ENCODE measurements at places on chromosomes 1 and 21.

DNA sequence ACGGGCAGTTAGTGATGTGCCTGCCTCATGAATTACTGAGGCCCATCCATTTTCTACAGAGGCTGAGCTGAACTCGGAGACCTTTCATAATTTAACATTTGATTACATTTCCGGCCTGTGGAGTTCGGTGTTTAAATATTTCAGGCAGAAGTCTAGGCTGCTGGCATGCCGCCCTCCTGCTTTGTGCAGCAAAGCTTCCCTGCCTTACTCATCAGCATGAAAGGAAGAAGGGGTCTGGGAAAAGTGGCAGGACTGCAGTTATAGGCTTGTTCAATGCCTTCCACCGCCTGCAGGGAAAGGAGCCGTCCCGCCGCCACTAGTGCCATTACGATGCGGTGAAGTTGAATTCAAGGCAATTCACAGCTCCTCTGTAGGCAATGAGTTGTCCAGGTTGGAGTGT lies 527.9 kb downstream of the NPHP4 start:
- no peak for DNase-seq

GRCh38 chr1:30586671-30587070 lies 136.7 kb downstream of the MATN1 start:
- no peak for DNase-seq

DNA sequence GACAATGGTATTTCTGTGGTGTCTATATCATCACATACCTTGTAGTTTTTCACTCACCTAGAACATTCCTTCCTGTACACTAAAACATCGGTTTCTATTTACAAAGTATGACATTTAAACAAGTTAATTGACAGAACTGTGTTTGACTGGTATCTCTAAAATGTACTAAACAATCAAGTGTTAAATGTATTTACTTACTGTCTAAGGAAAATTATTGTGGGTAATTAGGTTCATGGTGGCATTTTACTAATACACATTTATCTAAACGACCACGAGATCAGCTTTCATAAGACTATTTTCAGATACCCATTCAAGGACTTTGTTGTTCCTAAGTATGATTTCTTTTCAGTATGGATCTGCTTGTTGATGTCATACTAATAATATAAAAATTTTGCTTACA lies 115.2 kb downstream of the ADGRL2 start:
- no peak for DNase-seq

DNA sequence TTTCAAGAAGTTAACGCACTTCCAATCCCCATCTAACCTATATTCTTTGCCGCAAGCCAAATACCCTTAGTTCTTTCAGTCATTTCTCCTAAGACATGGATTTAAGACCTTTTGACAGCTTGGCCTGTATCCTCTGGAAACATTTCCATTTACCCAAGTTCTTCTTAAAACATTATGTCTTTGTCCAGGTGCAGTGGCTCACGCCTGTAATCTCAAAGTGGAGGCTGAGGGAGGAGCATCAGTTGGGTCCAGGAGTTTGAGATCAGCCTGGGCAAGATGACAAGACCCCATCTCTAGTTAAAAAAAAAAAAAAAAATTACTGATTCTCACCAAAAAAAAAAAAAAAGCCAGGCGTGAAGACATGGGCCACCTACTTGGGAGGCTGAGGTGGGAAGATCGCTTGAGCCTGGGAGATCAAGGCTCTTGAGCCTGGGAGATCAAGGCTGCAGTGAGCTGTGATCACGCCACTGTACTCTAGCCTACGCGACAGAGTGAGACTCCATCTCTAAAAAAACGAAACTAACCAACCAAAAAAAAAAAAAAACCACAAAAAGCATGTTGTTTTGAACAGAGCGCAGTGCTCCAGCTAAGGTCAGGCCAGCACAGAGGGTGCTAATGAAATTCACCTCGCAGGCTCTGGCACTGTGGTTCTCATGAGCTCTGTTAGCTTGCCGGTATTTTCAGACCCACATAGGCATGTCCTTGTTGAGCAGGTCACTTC lies 36.0 kb downstream of the NUAK2 start:
- peak; percentile 61 for DNase-seq

DNA sequence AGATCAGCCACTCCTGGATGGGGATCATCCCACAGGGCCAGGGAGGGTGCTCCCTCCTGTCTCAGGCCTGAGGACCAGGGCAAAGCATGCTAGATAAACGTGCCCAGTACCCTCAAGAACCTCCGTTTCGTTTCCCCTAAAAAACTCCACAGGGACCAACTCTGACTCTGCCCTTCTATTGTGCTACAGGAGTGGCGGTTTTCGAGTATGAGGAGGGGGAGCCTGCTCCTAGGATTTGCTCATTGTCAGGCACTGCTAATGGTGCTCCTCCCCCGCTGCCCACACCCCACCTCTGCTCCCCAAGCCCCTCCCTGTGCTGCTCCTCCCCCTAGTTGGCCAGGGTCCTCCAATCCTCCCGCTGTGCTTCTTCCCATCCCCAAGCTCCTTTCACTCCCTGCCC lies 32.0 kb downstream of the PGBD5 start:
- no peak for DNase-seq

- no peak for DNase-seq
These were observed 50.4 kb downstream of the ADAMTS1 start for GRCh38 chr21:26794597-26795411.

DNA sequence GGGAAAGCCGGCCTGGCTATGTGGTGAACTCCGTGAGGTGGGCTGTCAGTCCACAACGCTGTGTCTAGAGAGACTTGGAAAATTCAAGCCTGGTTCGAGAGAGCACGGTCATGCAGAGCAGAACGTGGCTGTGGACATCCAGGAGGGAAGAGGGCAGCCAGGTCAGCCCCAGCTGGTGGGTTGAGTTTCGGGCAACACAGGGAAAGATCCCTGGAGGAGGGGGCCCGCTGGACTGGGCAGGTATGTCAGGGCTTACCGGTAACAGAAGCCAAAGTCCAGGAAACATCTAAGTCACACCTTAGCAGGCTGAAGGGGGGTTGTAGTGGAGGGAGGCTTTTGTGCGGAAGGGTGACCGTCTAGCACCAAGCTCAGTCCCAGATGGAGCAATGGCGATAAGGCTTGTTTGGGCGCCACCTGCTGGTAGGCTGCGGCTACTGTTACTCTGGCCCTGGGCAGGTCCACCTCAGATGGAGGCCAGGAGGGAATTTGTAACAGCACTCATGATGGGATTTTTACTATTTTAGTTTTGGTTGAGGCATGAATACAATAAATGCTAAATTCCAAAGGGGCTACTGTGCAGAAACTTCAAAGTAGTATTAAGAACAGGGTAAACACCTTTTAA lies 143.3 kb upstream of the ZNF644 start:
- peak; percentile 90 for DNase-seq

GRCh38 chr1:160149716-160150115 lies 1.7 kb upstream of the ATP1A4 start:
- no peak for DNase-seq

GRCh38 chr1:44251989-44252671 lies 38.9 kb downstream of the DMAP1 start:
- DNase-seq: no peak

- DNase-seq: no peak
These were observed 23.3 kb downstream of the KIRREL1 start for GRCh38 chr1:158016651-158017335.

GRCh38 chr1:36384542-36385409 lies 948 bp downstream of the STK40 start:
- peak; percentile 56 for DNase-seq

- DNase-seq: no peak
These were observed 58.0 kb upstream of the RAB3GAP2 start for GRCh38 chr1:220330265-220330664.
